ENCODE measurements at places on chromosomes 12 and 14. TPM values are rescaled to one million over a fixed set of nuclear protein-coding genes. Genes with fewer than 3 reads are reported as not detected.

DNA sequence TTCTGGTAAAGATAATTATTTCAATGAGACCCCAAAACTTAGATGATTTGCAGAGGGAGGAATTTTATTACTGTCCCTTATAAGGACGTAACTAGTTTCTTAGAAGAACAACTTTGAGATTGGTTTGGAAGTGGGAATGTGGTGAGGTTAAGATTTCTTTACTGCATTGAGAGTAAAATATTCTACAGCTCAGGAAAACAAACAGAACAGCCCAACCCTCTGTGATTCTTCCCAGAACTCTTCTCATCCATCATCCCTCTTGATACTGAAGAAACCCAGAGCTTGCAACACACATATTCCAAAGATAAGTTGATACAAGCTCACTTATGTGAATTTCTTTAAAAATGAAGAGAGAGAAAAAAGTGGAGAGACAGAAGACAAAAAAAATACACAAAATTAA, 234.2 kb downstream of the CRADD start:
- DNase-seq: no peak

GRCh38 chr12:116094475-116094874, 183.0 kb downstream of the MED13L start:
- DNase-seq: no peak

- no peak for DNase-seq
Measured at GRCh38 chr12:24475337-24475736, 473.6 kb downstream of the BCAT1 start.

DNA sequence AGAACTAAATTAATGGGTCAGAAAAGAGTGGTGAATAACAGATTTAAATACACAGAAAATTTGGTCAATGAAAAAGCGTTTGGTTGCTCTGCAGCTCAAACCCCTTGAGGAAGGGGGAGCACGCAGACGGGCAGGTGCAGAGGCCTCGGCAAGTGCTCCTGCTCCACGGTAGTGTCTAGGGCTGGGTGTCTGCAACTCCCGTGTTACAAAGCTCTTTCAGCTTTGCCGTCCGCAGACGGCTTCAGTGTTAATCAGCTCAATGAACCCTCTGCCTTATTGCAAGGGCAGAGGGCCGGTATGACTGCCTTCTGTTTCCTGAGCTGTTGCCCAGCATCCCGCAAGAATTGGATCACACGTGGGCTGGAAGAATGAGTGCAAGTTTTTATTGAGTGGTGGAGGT, 125.7 kb upstream of the TRHDE start:
- DNase-seq: no peak

DNA sequence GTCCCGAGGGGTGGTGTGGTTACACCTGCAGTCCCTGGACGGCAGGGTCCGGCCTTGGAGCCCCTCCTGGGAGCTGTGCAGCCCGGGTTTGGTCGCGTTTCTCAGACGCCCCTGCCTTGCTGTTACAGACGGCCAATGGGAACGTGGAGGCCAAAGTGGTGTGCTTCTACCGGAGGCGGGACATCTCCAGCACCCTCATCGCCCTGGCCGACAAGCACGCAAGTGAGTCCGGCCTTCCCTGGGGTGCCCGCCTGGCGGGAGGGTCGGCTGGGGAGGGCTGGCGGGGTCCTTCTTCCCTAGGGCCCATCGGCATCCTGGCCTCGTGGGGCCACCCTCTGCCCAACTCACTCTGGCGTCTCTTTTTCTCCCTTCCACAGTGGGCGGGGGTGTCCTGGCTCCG, 25.7 kb downstream of the MTA1 start:
- DNase-seq: no peak

The TAC3 gene
- not detected for total RNA-seq

The PKP2 gene
- total RNA-seq: 88.7 TPM

The DPF3 gene
- total RNA-seq: not detected
